ENCODE measurements at places on chromosomes 16 and 17.

DNA sequence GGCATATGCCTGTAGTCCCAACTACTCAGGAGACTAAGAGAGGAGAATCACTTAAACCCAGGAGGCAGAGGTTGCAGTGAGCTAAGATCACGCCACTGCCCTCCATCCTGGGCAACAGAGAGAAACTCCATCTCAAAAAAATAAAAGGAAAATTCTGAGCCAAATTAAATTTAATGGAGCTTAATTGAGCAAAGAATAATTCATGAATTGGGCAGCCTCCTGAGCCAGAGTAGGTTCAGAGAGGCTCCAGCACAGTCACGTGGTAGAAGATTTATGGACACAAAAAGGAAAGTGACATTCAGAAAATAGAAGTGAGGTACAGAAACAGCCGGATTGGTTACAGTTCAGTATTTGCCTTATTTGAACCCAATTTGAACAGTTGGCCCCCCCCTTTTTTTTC is 10.9 kb downstream of the VPS35L start:
- no peak for DNase-seq

DNA sequence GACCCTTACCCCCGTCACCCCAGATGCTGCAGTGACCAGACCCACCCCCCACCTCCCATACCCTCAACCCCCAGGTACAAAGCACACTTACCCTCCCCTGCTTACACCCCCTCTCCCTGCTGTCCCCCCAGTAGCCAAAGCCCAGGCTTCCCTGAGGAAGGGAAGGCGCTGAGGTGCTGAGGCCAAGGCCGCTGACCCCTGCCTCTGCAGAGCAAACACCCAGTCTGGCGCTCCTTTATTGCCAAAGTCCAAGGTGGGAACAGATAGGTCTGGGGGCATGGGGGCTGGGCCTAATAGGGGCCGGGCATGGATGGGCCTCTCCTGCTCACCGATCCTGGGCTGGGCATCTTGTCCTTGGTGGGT is 683 bp downstream of the LCAT start:
- no peak for DNase-seq

DNA sequence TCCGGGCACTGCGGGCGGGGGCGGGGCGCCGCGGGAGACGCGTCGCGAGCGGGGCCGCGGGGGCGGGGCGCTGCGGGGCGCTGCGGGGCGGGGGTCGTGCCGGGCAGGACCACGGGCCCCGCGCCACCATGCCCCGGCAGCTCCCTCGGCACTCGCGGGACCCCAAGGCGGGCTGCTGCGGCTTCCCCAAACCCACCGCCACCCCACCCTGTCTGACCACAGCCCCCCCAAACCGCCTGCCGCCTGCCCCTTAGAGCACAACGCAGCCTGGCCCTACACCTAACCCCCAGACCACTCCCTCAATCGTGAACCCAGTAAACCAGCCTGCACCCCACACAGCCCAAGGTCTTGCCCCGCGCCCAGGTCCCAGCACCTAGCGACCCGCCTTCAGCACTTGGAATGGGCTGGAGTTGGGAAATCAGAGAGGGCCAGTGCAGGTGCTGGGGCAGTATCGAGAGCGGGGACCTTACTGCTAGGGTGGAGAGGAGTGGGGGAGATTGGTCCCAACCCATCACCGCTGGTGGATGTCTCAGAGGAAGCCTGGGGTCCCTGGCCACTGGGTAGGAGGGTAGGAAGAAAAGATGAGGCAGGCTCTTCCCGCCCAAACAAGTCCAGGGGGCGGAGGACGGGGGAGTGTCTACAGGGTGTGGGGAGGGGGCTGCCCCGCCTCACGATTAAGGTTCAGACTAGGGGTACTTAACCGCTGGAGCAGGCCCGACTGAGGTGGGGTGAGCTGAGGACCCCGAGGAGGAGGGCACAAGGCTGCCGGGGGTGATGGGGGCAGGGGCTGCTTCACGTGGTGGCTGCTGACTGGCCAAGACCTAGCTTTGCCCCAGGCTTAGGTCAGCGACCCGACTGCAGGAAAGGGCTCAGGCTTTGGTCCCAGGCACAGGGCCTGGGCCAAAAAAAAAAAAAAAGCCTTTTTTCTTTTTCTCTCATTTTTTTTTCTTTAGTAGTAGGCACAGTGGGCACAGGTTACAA is 539 bp upstream of the VAMP2 start:
- DNase-seq = no peak

DNA sequence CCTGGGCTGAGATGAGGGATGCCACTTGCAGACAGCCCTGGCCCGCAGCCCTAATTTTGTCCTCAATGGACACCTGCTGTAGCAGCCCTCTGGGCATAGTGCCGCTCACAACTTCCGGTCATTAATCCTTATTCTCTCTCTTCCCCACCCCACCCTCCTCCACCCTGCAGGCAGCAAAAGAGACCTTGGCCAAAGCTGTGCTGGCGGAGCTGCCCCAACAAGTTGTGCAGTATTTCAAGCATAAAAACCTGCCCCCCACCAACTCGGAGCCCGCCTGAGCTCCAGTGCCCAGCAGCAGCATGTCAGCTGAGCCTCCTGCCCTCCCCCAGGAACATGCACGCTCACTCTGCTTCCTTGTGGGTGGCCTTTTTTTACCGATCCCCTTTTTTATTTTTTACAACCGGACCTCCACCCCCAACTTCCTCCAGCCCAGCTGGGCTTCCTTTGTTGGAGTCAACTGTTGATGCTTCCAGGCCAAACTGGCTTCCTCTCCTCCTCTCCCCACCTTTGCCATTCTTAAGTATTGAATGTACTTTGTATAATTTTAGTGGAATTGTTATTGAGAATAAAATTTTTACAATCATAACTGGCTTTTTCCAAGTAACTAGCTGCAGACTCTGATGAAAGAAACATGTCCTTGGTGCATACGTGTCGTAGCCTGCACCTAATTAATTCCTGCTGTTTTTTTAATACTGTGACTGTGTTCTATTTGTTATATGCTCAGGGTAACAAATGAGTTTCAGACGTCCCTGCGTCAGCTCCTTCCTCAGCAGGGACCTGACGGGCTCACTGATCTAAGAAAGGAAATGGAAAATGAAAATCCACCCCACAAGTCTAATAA is 38.2 kb downstream of the PSME3IP1 start:
- DNase-seq = peak; percentile 68

GRCh38 chr16:88014954-88015805 is 63.9 kb downstream of the BANP start:
- no peak for DNase-seq

GRCh38 chr17:7502987-7503386 is 18.8 kb downstream of the POLR2A start:
- DNase-seq = no peak

DNA sequence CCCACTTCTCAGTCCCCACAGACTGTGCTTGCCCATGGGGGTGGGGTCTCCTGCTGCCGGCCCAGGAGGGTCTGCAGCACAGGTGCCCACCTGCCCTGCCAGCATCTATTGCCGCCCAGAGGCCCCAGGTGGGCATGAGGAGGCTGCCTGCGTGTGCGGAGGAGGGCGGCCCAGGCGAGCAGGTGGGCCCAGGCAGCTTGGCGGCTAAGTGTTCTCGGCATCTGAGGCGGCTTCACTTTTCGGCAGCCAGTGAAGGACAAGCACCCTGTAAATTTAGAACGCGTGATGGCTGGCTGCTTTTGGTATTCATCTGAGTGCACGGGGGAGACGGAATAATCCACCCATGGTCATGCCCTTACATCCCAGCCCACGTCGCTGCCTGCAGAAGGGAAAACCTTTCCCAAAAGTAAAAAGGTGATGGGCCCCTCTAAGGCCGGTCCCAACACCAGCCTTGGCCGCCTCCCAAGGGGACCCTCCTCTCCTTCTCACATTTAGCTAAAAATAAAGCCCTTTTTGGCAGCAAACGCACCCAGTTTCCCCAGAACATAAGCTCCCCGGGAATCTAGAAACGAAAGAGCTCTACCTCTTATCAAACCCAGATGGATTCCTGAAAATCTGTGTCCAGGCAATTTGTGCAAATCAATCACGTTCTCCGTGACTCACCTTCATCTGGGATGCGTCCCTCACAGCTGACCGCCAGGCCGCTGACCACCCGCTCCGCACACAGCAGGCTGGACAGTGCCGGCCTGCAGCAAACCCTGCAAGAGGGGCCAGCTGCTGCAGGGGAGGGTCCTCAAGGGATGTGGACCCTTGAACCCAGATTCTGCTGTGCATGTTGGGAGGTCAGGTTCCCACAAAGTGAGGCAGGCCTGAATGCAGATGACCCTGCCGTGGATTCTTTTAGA is 79.4 kb downstream of the RBFOX3 start:
- DNase-seq = no peak

DNA sequence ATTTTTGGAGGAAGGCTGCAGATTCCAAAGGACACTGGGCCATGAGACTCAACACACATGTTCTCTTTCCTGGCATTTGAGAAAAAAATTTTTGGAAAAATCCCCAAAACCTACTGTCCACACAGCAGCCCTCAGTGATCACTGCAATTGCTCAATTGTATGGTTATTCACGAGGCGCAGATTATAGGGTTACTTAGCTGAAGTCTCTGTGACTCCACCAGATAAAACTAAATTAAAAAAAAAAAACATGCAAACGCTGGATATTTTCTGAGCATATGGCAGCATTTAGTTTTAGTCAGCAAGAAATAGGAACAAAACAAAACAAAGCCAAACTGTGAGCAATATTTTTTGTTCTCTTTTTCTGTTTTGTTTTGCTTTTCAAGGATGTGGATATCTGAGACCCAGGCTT is 83.8 kb upstream of the FAM20A start:
- DNase-seq = no peak

- DNase-seq = no peak
These were observed 331.2 kb downstream of the FOXL1 start for GRCh38 chr16:86909359-86910160.

DNA sequence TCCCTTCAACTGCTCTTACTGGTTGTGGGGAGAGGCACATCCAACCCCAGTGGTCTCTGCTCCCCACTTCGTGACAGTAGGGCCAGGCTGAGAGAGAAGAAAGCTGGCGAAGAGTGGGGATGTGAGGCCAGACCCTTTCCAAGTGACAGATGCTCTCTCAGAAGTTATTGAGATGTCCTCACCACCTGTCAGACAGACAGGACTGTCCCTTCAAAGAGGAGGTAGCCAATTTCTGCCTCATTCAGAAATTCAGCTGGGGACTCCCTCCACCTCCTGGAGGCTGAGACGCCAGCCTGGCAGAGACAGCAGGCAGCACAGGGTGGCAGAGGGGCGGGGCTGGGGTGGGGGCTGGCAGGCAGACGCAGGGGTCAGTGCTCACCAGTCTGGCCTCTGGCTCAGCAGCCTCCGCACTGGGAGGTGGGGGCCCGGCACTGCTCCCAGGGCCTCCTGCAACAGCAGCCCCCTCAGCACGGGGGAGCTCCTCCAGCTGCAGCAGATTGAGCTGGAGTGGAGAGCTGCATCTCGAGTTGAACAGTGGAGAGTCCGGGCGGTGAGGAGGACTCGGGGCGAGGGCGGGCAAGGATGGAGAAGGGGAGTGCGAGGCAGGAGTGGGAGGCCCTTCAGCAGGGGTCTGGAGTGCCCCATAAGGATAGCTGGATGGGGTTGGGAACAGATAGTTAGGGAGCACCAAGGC is 9.2 kb downstream of the PER1 start:
- DNase-seq = no peak

DNA sequence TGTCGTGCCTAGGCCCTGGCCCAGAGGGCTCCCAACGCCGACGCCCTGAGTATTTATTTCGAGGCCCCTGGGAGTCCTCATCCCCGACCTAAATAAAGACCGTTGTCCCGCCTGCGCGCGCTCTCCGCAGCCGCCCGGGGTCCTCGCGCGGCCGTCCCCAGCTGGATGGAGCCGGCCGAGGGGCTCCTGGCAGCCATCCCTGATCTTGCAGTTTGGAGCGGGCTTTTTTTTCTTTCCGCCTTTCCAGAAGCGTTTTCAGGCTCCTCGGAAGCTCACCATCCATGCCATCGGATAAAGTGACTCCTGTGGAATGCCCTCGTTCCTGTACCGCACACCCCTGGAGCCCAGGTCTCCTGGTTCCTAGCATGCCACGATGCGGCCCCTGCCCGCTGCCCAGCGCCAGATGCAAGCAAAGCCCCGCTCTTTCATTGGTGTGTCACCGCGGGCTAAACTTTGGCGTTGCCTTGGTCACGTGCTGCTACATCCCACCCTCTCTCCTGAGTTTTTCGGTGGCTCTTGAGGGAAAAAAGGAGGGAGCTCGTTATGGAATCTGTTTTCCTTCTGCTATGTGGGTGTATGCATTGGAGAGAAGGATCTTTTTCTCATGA is 716 bp downstream of the TMEM94 start:
- peak; percentile 65 for DNase-seq

DNA sequence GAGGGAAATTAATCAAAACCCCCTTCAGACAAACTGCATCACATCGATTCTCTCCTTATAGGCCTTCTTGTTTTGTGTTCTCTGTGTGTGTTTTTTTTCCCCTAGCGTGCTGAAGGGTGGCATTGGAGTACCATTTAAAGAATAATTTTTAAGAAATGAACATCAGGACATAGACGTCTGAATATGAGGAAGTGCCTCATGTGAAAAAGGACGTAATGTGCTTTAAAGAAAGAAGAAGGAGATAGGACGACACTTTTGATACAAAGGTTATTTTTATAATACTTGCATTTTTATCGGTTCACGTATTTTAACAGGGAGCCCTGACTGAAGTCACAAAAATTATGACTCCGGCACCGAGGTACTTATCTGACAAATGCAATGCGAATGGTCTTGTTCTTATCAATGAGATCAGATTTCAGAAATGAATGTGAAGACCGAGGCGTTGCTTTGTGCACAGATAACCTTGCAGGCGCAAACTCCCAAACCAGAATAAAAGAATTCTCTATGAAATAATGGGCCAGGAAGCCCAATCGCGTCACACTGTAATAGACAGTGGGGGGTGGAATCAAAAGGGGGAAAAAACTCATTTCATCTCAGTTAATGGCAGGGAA is 606.3 kb downstream of the MAF start:
- DNase-seq = no peak

- DNase-seq = no peak
These were observed 42.2 kb upstream of the KPNB1 start for GRCh38 chr17:47607481-47607880.

DNA sequence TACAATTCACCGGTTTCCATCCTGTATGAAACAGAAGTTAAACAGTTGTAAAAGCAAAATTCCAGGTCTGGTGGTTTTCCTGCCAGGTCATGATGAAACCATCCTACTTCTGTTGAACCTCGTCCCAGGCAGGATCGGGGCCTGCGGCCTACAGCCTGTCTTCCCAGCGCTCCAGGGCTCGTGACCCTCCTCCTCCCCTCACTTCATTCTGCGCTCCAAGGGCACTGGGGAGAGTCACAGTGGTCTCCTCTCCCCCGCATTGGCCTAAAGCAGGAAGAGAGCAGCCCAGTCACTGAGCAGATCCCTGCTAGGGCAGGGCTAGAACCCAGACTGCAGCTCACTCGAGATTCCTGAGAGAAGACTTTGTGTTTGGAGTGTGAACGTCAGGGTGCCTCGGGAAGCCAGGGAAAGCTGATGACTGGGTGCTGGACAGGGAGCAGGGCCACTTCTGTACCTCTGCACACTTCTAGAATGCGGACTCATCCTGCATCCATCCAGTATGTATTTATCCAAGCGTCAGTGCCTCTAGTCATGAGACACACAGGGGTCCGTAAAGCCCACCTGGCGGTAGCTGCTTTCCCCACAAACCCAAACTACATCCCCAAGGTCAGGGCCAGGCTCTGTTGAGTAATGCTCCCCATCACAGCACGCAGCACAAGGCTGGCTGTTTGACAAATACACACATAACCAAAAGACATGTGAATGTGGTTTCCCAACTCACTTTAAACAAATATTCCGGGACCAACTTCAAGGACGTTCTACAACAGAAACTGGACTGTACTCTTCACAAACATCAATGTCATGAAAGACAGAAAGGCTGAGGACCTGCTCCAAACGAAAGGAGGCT is 1.7 kb upstream of the ITGAE start:
- DNase-seq = peak; percentile 88
